ELF-1 (cell line): ENCODE measurements at places on chromosomes 11 and 22.

GRCh38 chr22:35480627-35481550, 59.7 kb upstream of the RASD2 start:
- DNase-seq, result no peak

DNA sequence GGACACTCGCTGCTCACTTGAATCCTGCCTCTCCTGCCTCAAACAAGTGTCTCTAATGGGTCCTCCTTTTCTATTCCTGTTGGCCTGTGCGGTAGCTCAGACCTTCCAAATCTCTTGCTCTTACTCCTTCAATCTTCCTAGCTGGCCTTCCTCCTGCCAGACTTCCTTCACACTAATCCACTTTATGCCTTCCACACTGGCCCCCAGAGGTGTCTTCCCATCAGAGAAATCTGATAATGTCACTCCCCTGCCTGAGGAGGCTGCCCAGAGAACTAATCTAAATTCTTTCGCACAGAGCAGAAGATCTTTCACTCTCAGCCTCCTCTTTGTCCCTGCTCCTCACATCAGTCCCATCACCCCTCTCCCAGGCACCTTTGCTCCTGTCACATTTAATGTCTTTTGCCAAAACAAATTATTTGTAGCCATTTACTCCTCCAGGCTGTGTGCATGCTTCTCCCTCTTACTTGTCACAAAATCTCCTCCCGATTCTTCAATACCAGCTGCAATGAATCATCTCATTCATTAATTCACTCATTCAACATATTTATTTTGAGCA, 175.7 kb downstream of the MAML2 start:
- DNase-seq, result peak; percentile 39

DNA sequence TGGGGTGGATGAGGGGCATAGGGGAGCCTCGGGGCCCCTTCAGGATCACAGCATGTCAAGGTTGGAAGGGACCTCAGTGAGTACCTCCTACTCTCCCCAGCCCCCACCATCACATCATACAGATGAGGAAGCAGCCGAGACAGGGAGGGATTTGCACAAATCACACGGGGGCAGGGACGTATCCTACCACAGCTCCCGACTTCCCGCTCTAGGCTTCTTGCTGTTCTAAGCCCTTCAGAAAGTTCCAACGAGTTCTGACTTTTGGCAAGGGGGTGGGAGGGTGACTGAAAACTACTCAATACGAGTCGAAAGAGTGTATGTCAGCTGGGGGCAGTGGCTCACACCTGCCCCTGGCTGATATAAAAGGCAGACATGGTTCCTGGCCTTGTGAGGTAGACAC, 4.7 kb upstream of the RAD9A start:
- no peak for DNase-seq

- DNase-seq, result no peak
Measured at GRCh38 chr11:4704790-4705334, 278 bp downstream of the MMP26 start.

DNA sequence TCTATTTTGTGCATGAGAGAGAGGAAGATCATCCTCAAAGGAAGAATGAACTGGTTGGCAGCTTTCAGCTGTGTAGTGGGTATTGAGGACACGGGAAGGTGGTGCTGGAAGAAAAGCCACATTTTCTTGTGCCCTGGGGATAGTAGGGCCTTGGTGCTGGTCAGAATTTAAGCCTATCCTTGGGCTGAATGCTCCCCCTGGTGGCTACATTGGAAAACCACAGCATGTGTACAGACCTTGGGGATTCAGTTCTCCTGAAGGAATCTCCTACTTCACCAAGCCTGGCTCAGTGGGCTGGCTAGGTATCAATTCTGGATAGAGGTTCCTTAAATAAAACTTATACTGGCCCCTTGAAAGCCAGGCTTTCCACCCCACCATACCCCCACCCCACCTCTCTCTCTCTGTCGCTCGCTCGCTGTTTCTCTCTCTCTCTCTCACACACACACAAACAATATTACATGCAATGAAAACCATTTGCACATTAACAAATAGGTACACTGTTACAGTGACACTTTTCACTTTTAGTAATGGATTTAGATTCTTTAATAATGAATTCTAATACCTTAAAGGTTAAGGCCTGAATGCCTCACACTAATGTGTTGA, 2.8 kb upstream of the OR51M1 start:
- DNase-seq, result peak; percentile 74

DNA sequence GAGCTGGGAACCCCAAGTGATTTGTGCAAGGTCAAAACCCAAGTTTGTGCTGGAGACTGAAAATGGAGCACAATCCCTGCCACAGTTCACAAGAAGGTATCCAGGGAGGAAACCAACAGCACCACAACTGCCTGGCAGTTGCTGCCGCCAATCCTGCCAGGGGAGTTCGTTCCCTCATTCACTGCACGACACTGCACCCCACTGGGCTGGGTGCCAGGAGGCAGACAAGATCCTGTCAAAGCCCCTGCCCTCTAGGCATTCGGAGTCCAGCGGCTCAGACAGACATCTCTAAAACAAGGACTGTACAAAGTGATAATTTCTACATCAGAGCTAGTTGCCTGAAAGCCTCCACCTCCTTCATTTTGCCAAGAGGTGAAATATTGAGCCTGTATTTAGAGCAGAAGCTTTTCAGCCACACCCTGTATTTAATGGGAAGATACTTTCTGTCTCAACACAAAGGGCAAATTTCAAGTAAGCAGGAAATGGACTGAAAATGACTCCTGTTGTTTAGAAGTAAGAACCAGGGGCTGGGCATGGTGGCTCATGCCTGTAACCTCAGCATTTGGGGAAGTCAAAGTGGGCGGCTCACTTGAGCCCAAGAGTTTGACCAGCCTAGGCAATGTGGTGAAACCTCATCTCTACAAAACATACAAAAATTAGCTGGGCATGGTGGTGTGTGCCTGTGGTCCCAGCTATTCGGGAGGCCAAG, 277.4 kb upstream of the NARS2 start:
- DNase-seq, result no peak

- DNase-seq, result no peak
Measured at GRCh38 chr11:6608726-6609501, 3.1 kb downstream of the TAF10 start.

GRCh38 chr11:19821412-19821875, 108.8 kb downstream of the NAV2 start:
- no peak for DNase-seq

GRCh38 chr11:5071799-5072198, 2.4 kb downstream of the OR52E1 start:
- no peak for DNase-seq

GRCh38 chr11:127862406-127862805, 725.0 kb downstream of the ETS1 start:
- DNase-seq, result no peak

- peak; percentile 77 for DNase-seq
Measured at GRCh38 chr22:49717322-49717919, 110.3 kb downstream of the BRD1 start.

DNA sequence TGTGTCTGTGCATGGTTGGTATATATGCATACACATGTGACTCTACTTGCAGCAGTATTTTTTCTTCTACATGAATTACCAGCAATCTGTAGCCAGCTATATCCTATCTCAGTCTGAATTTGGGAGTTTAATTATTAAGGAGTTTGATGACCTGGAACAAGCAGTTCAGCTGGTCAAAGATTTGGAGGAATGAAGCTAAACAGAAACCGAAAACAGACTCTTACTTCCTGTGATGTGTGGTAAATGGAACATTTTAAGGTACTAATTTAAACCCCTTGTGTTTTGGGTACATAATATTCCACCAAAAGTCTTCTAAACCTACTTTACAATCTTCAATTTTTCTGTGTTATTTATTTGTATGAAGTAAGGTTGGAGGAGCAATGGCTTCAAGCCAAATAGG, 124.4 kb upstream of the PGR start:
- no peak for DNase-seq

DNA sequence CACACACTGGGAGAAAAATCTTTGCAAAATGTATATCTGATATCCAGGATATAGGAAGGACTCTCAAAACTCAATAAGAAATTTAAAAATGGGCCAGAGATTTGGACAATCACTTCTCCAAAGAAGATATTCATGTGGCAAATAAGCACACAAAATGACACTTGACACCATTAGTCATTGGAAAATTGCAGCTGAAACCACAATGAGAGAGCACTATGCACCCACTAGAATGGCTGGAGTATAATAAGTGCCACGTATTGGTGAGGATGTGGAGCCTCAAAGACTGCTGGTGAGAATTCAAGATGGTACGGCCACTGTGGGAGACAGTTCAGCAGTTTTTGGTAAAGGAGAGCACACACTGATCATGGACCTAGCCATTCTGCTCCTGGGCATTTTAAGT, 12.8 kb upstream of the OSBPL5 start:
- DNase-seq, result no peak

DNA sequence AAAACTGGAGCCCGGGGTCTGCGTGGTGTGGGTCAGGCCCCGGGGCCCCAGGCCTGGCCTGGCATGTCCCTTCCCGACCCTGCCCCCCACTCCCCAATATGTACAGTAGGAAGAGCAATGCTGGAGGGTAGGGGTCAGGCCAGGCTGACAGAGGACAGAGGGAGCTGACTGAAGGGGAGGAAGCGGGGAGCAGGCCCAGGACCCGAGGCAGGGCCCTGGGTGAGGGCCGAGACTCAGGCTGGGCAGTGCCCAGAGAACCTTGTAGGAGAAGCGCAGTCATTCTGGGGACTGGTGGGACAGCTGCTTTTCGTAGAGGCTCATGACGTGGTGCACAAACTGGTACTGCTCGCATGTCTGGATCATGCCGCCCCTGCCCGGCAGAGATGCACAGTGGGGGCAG, 2.7 kb upstream of the IGSF22 start:
- DNase-seq, result no peak

GRCh38 chr11:126132319-126132718, 69.7 kb upstream of the CDON start:
- DNase-seq, result peak; percentile 62

- DNase-seq, result peak; percentile 69
Measured at GRCh38 chr11:71251761-71252268, 562 bp downstream of the SHANK2 start.

DNA sequence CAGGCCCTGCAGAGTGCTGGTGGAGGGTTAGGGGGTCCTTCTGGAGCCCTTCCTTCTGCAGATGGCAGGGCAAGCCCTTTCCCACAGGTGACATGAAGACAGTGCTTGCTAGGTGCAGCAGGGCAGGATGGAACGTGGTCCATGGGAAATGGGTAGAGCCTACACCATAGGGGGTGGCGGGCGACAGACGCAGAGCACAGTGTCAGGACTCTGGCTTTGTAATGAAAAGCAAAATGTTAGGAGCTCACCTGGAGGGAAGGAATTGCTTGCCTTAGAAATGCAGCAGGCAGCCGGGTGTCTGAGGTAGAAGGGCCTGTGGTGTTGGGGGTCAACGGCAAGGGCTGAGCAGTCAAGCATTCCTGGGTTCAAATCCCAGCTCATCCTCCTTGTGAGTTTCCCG, 54.9 kb downstream of the ARHGAP8 start:
- no peak for DNase-seq

DNA sequence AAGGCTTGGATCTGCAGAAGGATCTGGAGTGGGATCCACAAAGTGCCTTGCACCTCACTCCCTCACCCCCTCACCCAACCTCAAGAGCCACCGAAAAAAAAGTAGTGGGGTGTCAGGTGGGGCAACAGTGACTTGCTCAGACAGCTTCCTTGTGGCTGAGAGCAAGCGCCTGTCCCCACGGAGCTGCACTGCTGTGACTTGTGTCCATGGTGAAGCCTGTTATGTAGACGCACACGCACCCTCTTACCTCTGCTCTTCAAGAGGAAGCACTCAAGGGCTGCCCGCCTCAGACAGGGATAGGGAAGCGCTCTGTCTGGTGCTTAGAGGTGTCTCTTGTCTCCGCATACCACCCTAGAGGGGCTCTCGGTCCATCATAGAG, 1.2 kb downstream of the DRD2 start:
- DNase-seq, result no peak

- DNase-seq, result no peak
Measured at GRCh38 chr11:20443596-20443995, 56.1 kb downstream of the PRMT3 start.

DNA sequence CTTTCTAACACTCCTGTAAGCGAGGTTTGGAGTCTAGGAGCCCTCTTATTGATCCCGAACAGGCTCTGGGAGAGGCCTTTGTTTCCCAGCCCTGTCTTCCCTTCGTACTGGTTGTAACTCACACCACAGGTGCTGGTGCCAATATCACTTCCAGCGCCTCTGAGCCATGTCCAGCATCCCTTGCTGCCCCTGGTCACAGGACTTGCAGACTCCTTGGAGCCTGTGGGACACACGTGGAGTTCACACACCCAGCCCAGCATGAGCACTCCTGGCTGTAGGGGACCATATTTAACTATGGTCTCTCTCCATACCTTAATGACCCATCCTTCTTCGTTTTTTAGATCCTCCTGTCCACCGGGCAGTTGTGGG, 2.2 kb downstream of the ZBTB16 start:
- no peak for DNase-seq

- DNase-seq, result no peak
Measured at GRCh38 chr11:17634776-17635550, 84.4 kb upstream of the MYOD1 start.

DNA sequence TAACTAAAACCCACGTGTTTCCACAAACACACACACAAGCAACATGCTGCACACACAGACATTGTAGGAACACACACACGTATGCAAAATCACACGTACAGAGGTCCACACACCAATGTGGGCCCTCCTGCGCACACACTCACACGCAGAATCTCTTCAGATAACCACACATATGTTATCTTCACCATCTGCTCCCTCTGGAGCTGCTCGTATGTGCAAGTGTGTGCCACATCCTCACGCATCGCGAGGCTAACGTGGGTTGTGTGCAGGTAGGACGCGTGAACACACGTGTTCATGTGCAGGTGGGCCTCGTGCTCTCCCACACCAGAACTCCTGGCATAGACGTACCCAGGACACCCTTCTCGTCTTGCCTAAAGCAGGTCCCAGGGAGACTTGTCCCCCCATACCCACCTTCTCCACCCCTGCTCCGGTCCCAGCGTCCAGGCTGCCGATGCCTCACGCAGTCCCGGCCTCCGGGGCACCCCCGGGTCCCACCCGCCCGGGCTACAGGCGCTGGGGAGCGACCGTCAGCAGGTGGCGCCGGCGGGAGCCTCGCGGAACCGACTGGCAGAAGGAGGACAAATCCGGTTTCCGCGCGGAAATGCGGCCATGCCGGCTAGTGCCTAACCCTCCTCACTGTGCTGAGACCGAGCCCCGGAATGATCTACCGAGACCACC, 10.3 kb upstream of the IGSF9B start:
- DNase-seq, result peak; percentile 69

GRCh38 chr22:27616033-27616432, 185.5 kb downstream of the MN1 start:
- no peak for DNase-seq

- DNase-seq, result no peak
Measured at GRCh38 chr22:44668886-44669521, 33.0 kb upstream of the PRR5 start.
